ENCODE measurements at places on chromosomes 2 and 18.

DNA sequence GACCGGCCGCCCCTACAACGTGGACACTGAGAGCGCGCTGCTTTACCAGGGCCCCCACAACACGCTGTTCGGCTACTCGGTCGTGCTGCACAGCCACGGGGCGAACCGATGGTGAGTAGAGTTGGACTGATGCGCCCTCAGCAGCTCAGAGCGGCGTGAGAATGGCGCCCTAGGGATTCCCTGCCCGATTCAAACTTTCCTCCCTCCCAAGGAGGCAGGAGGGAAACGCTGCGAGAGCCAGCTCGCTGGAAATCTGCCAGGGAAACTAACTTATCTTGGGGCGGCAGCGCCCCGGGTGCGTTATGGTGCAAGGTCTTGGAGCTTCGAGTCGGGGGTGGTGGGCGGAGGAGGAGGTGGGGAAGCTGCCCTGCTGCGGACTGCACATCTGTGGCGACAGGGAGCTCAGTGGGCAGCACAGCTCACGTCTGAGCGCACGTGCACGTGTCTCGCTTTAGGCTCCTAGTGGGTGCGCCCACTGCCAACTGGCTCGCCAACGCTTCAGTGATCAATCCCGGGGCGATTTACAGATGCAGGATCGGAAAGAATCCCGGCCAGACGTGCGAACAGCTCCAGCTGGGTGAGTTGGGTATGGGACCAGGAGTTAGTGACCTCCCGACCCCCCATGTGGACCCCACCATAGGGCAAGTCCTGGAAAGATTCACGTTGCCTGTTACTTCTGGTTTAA lies 697 bp downstream of the ITGA4 start:
- DNase-seq = peak; percentile 34

DNA sequence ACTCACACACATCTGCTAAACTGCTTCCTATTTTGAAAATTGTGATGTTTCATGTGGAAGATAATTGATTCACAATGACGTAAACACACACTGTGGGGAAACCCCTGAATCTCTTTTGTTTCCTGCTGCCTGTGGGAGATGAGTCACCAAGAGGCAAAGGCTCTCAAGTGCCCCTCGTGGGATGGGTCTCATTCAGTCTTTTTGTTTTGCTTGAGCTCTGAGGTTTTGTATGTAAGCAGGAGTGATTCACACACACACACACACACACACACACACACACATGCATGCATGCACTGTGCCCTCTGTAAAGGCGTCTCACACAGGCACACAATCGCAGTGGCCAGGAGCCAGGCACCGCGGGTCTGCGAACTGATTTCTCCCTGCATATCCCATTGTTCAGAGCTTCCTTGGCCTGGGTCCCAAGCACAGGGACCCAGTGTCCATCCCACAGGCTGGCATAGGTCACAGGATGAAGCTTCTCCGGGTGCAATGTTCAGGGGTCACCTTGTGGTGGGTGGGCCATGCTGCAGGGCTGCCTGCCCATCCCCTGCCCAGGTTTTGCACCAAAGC lies 12.1 kb upstream of the ARHGEF4 start:
- DNase-seq = peak; percentile 75

- DNase-seq = no peak
These were observed 39.6 kb upstream of the RPL31 start for GRCh38 chr2:100962366-100963025.

DNA sequence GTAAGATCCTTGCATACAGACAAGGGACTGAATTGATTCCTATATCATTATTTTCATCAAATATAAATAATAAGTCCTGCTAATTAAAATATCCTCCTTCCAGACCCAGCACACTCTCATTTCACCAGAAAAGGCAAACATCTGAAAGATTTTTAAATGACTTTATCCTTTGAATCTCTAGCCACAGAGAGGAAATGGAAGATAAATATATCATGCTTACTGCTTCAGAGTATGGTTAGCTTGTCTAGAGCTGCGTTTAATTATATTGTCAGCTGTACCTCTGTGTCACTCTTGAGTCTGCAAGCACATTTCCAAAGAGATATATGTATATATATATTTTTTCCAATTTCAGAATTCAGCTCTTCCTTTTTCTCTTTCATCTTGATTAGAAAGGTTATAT lies 232.7 kb downstream of the TRIB2 start:
- no peak for DNase-seq

- DNase-seq = no peak
These were observed 1.2 kb downstream of the DLX1 start for GRCh38 chr2:172086241-172087206.

DNA sequence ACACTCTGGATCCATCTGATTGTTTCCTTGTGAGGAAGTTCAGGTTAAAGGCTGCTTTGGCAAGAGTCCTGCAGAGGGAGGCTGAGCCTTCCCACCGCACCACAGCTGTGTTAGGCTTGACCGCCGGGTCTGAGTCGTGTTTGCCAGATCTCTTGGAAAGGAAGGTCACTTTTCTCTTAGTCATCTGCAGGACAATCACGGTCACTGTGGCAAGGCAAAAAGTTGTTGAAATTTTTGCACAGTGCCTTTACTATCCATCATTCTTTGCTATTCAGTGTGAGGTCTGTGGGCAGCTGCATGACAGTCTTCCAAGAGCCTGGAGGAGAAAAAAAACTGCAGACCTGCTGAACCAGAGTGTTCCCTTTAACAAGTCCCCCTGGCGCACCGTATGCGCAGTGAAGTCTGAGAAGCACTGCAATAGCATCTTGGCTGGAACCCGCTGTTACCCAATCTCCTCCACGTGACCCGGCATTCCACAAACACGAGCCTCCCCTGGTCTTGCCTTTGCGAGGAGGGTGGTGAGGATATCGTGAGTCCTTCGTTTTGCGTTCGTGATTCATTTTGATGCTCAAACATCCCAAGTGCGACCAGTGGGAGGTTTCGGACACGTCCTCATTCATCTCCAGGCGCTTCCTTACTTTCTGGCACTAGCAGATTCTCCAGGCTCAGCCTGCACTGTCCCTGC lies 23.0 kb downstream of the BIN1 start:
- no peak for DNase-seq

DNA sequence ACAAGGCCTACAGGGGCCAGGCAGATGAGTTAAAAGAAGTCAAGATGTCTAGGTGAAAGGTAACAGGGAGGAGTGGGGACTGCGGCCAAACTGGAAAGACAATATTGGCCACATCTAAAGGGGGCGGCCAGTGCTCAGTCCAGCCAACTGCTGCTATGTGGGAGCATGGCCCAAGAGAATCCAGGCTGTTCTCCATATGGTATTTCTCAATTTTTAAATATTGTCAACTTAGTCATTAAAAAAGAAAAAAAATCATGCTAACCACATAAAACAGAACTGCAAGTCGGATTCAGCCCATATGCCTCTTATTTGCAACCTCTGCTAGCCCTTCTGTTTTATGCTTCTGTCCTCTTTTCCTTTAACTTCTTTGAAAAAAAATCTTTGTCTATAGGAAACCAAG lies 14.8 kb downstream of the TRABD2A start:
- DNase-seq = no peak

- no peak for DNase-seq
These were observed 123.8 kb downstream of the BCL11A start for GRCh38 chr2:60429681-60430080.

- no peak for DNase-seq
These were observed 26.0 kb upstream of the TNS1 start for GRCh38 chr2:218028562-218029348.

GRCh38 chr18:50509012-50509411 lies 50.9 kb upstream of the MAPK4 start:
- no peak for DNase-seq

- no peak for DNase-seq
These were observed 35.4 kb downstream of the MRPL35 start for GRCh38 chr2:86234563-86235131.

- DNase-seq = no peak
These were observed 544.8 kb downstream of the ARHGAP15 start for GRCh38 chr2:143674051-143674450.

DNA sequence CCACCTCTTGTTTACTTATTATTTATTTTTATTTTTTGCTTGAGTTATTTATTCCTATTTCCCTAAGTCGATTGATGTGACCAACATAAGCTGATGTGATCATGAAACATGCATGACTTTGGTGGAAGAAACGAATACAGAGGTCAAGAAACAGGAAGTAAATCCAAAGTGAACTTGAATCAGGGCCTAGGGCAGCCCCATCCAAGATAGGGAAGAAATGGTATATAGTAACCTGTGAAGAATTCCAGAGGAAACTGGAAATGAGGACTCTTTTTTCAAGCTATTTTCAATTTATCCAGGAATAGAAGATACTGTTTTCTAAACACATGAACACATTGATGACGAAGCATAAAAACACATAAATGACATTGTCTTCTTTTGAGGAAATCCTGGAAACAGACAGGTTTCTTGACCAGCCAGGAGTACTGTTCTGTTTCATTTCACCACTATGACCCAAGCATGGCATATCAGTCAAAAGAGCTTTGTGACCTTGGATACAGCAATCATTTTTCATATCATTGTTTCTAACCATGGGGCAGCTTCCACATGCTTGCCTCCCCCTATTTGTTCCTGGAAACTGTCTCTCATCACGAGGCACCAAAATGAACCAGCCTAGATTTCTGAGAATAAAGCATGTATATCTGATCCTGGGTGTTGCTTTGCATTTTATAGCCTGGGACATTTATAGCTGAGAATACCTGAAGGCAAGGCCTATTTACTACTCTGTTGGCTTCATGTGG lies 9.1 kb upstream of the LCLAT1 start:
- DNase-seq = no peak

- no peak for DNase-seq
These were observed 484.3 kb downstream of the PTPRM start for GRCh38 chr18:8051453-8051852.

DNA sequence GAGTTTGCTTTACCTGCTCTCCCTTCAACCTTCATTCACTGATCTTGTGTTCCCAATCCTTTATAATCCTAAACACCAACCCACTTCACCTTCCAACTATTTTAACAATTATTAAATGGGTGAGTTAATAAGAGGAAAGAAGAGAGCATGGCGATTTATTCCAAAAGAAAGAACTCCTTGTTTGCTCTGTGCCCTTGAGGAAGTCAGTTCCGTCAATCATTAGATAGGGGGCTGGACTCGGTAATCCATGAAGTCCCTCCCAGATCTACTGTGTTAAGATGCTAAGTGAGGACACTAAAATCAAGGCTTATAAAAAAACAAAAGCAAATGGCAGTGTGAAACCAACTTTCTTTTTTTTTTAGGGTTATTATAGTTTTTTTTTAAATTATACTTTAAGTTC lies 589.9 kb downstream of the XIRP2 start:
- no peak for DNase-seq

GRCh38 chr2:157760949-157761348 lies 115.2 kb downstream of the ACVR1 start:
- DNase-seq = no peak

GRCh38 chr18:5546660-5547059 lies 2.9 kb upstream of the EPB41L3 start:
- DNase-seq = no peak

DNA sequence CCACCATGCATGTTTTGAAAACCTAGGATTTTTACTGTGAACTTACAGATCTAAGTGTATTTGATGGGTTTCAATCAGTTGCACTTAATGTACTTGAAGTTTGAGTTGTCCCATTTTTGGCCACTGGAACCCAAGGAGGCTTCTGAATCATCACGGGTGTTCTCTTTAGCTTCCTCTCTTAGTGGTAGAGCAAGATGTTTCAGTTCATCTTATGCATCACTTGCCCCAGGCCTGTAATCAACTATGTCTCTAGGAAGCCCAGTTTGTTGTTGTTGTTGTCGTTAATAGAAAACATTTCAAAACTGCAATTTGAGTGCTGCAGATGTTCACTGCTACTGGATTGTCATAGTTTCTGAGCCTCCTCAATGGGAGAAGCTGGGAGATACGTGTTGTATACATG lies 97.0 kb downstream of the FHOD3 start:
- no peak for DNase-seq

DNA sequence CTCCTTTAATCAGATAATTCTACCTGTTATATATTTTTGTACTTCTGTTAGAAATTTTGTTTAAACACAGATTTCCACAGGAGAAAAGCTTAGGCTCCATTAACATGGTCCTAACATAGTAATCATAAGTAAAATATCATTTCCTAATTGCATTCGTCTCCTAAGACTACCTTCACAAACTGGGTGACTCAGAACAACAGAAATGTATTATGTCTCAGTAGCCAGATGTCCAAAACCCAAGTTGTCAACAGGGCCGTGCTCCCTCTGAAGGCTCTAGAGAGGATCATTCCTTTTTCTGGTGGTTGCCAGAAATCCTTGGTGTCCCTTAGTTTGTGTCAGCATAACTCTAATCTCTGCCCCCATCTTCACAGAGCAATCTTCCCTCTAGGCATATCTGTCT lies 5.4 kb downstream of the FBXO15 start:
- DNase-seq = no peak

GRCh38 chr2:27640722-27641245 lies 11.9 kb downstream of the GPN1 start:
- DNase-seq = no peak

DNA sequence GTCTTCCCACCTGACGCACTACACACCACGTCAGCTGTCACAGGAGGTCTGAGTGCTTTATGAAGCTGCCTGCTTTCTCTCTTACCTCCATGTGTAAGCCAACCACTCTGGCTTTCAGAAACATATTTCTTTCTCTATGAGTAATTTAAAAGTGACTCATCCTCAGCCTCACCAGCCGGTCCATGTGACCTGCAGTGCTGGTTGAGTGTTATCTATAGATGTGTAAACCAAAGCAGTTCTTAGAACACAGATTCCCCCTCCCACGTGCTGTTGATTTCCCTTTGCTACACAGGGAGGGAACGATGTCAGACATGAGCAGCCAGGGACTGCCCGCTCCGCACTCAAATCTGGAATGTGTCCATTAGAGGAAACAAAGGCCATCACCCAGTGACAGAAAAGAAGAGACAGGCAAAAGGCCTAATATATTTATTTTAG lies 157.8 kb downstream of the BCL2 start:
- DNase-seq = peak; percentile 82

DNA sequence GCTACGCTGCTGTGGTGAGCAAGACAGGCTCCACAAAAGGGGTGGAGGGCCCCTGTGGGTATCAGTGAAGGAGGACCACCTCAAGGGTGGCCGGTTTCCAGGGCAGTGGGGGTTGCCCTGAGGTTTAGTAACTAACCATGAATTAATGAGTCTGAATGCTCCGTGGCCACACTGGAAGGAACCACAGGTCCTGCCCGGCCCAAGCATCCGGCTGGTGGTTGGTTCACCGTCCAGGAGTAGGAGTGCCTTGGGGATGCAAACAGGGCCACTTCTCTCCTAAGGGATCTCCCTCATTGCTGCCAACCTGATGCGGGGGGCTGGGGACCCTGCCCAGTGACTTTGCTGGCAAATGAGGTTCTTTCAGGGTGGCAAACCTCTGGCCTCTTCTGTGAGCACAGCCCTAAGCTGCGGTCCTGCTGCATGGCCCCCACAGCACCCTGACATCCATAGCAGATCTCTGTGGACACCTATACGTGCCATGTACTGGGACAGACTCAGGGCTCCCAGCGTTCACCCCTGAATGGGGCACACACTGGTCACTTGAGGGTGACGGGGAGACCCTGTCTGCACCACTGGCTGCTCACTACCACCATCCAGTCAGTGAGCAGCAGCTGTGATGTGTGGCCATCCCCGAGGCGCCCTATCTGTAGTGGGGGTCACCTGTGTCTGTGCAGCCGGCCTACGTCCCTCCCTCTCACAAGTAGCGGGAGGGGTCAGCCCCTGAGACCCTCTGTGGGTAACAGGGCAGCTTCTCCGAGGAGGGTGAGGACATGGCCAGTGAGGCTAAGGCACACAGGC lies 41.6 kb downstream of the HS6ST1 start:
- DNase-seq = no peak

GRCh38 chr2:206079699-206080465 lies 6.1 kb downstream of the INO80D start:
- no peak for DNase-seq

GRCh38 chr2:227884511-227884947 lies 13.1 kb downstream of the DAW1 start:
- no peak for DNase-seq
